WTC11 (cell line): ENCODE measurements at places on chromosomes 2 and 18. TPM values are rescaled to one million over a fixed set of nuclear protein-coding genes. Genes with fewer than 3 reads are reported as not detected.

The COLEC11 gene
- 0.69 to 1.3 TPM (median 0.87 TPM) in 3 replicates for total RNA-seq

The HOXD9 gene
- not detected in 3 replicates for total RNA-seq

The TRIM43 gene
- total RNA-seq = 0.11 TPM in 1 of 3 replicates, not detected in the others

The ALPG gene
- 0.94 to 1.3 TPM (median 1.2 TPM) in 3 replicates for total RNA-seq

The SATB2 gene
- 14.9 to 22.1 TPM (median 16.6 TPM) in 3 replicates for total RNA-seq

The DPP4 gene
- 2.7 to 3.6 TPM (median 2.7 TPM) in 3 replicates for total RNA-seq

The LBX2 gene
- 1.0 to 1.8 TPM (median 1.8 TPM) in 3 replicates for total RNA-seq

The CDK5R2 gene
- 0.16 to 0.46 TPM (median 0.26 TPM) in 3 replicates for total RNA-seq

The DNAH7 gene
- 0.04 to 0.23 TPM (median 0.14 TPM) in 3 replicates for total RNA-seq

The DYTN gene
- not detected in 3 replicates for total RNA-seq

The ALKAL2 gene
- total RNA-seq = 3.5 to 5.2 TPM (median 4.3 TPM) in 3 replicates
